ENCODE measurements at places on chromosomes 2 and 18.

GRCh38 chr2:99404797-99405669 lies 67.8 kb downstream of the EIF5B start:
- no peak for DNase-seq

- no peak for DNase-seq
These were observed 353.8 kb upstream of the SPRED2 start for GRCh38 chr2:65786007-65786717.

GRCh38 chr2:238914648-238915015 lies 66.7 kb downstream of the TWIST2 start:
- DNase-seq: no peak

GRCh38 chr2:174341293-174341994 lies 6.7 kb downstream of the SP9 start:
- DNase-seq: peak; percentile 70

DNA sequence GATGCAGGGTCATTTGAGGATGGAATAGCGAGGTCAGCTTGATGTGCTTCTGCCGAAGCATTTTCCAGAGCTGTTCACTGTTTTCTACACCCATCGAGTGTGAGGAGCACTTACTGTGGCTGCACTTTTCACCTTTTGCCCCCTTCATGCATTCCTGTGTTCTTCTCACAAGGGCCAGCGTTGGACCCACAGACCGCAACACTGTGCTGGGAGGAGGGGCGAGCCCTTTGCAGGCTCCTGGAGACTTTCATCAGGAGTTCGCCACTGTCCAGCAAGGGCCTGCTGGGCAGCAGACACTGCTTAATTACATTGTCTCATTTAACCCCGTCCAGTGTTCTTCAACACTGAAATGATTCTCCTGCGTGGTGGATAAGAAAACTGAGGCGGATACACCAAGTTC lies 29.9 kb downstream of the CYP26B1 start:
- DNase-seq: no peak

DNA sequence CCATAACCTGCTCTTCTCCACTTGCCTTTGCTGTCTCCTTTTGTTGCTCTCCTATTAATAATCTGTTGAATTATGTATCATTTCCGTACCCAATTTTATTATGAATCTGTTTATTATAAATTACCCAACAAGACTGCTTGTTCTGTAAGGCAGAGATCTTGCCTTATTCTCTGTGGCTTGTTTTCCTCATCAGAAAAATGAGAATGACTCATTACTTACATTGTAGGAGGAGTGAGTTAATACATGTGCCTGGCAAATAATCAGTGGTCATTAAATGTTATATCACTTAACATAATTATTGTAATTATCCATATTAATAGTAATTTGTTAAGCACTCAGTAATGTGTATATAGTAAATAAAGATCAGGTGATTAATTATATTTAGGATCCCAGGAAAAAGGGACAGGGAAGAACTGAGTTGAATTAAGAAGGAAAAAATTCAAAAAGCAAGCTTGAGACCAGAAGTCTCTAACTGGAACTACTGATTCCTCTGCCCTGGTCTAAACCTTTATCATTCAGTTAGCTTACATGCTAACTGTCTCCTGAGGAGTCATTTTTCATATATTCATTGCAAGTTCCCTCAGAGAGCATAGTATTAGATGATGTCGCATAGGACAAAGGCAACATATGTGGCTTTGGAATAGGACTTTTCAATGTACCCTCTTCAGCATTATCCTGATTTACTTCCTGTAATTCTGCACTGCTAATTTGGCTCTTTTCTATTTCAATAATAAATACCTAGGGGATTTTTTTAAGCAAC lies 335.7 kb downstream of the GALNT13 start:
- DNase-seq: no peak

GRCh38 chr2:187011206-187011832 lies 162.3 kb upstream of the ZSWIM2 start:
- no peak for DNase-seq

- DNase-seq: no peak
These were observed 489.1 kb upstream of the LRRTM4 start for GRCh38 chr2:78011251-78011650.

GRCh38 chr2:11042841-11043240 lies 112.4 kb upstream of the SLC66A3 start:
- DNase-seq: no peak

GRCh38 chr2:120710256-120710655 lies 25.4 kb upstream of the GLI2 start:
- no peak for DNase-seq

DNA sequence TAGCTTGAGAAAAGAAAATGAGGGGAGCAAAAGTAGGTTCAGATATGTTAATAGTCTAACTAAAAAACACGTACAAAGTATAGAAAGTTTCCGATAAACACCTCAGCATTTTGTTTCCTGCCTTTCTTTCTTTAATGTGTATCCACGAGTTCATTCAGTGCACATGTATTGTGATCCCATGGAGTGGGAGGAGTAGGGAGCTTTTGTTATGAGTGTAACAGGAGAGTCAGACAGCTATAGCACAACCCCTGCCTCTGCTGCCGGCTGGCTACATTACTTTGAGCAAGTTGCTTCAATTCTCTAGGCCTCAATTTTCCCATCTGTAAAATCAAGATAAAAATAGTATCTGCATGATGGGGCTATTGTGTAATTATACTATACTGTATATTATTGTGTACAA lies 249.2 kb upstream of the FIGN start:
- no peak for DNase-seq
